H9 (cell line): ENCODE measurements at places on chromosomes 16 and 17.
A peak's percentile ranks its signal among the peaks of the same experiment; 100 is the strongest.

- no peak for DNase-seq
These were observed 21.7 kb downstream of the ADAD2 start for GRCh38 chr16:84212631-84213030.

GRCh38 chr16:54412037-54412436 lies 125.5 kb upstream of the IRX3 start:
- DNase-seq: no peak

GRCh38 chr17:12789075-12789480 lies 220 bp upstream of the ARHGAP44 start:
- peak; percentile 92 for DNase-seq

DNA sequence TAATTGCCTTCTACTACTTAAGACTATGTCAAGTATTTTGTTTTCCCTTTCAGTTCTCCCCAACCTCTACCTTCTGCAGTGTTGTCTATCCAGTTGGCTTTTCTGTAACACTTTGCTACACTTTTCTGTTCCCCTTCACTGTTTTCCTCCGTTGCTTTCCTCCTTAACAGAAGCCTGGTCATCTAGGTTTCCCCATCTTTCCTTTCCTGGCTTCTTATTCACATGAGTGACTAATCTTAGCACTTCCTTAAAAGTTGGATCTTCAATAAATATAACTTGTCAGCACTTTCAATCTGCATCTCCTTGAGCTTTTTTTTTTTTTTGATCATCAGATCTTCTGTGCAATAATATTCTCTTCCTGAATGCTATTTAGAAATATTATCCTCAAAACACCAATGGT lies 2.8 kb upstream of the SLFN11 start:
- no peak for DNase-seq

GRCh38 chr17:66299711-66300110 lies 2.7 kb upstream of the PRKCA start:
- DNase-seq: no peak

DNA sequence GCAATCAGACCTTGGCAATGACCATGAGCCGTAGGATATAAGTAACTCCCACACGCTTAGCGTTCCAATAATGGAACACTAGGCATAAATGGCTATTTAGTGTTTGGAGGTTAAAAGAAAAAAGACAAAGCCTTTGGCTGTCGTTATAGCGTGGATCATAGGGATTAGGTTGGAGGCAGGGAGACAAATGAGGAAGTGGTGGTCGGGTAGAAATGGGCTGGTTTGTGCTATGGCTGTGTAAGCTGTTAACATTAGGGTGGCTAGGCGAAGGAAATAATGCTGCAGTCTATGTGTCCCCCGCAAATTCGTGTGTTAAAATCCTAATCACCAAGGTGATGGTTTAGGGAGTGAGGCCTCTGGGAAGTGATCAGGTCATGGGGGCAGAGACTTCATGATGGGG lies 120.4 kb upstream of the IRX6 start:
- no peak for DNase-seq

DNA sequence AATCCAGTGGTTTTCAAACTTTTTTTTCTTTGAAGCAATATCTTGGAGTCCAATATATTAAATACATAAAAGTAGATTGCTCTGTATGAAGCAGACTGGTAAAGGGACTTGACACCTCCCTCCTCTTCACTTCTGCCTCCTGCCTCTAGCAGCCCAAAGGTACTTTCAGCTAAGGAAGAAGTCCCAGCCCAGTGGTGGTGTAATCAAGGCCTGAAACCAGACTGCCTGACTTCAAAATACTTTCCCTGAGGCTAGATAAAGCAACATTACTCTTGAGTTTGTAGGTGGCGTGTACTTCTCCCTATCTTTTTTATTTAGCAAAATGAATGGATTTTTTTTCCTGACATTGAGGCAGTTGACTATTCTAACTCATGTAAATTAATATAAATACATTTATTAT lies 122.4 kb upstream of the TMEM97 start:
- no peak for DNase-seq

DNA sequence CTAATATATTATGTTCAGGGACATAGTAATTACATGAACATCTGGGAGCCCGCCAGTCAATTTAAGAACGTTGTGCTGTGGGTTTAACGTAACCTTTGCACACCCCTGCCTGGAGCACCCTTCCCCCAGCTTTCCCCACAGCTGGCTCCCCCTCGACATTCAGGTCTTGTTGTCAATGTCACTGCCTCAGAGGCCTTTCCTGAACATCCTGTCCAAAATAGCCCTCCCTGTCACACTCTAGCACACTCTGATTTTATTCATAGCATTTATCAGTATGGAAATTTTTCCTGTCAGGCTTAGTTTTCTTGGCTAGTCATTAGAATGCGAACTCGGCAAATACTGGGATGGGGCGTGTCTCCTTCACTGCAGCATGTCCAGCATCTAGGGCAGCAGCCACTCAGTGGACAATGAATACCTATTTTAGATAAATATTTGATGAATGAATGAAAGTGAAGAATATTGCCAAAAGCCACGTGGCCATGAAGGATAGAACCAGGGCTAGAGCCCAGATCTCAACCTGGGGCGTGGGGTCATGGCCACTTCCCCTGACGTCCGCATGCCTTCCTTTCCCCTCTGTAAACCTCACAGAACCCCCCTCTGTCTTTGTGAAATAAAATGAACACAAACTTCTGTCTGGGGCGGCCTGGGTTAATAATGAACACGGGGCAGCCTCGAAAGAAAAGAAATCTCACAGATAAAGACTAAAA lies 10.5 kb downstream of the PIK3R6 start:
- peak; percentile 22 for DNase-seq

DNA sequence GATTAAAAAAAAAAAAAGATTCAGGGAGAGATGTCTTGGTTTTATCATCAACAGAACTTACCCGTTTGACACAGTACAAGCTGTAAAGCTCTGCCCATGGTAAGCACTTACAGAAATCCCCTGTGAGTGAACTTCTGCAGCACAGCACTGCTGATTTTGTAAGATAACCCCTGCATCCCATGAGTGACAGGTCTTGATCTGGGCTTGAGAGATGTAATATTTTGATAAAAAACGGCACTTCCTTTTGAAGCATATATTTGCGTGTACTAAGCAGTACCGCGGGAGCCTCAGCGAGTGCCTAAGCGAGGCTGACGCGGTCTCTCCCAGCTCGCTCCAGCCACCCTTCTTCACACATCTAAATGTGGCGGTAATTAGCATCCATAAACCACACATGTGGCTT lies 50.5 kb downstream of the IKZF3 start:
- DNase-seq: no peak

DNA sequence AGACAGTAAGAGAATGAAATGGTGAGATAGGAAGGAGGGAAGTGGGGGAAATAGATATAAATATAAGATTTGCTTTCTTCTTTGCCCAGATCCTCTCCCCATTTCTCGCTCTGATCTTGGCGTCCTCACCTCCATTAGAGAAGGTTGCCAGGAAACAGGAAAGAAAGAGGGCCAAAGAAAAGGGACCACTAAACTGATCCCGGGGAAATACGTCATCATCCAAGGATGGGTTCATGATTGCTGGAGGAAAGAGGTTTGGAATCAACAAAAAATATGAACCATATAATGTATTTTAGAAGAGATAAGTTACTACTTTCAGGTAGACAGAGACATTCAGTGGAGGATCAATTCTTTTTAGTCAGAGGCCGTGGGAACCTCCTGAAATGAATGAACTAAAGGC lies 536.0 kb downstream of the HAPSTR1 start:
- no peak for DNase-seq

- DNase-seq: no peak
These were observed 65.9 kb downstream of the PITPNC1 start for GRCh38 chr17:67442787-67443624.

GRCh38 chr17:77328823-77329740 lies 188.3 kb downstream of the SEC14L1 start:
- DNase-seq: peak; percentile 36

DNA sequence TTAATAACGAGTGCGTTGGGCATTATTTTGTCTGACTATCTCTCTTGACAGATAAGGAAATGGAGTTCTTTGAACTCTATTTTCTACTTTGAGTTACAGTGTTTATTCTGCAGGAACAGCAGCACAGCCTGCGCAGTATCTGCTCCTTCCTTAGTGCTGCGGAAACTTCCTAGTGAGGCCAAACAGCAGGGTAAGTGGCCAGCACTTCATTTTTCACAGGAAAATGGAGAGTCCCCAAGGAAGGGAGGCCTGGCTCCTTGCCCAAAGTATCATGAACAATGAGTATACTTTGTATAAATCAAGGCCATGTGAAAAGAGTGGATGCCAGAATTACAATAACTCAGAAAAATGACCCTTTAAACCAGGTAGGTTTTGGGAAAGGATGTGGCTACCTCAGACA lies 140.6 kb downstream of the VPS53 start:
- DNase-seq: no peak
